ENCODE measurements at places on chromosomes 5 and 9.

DNA sequence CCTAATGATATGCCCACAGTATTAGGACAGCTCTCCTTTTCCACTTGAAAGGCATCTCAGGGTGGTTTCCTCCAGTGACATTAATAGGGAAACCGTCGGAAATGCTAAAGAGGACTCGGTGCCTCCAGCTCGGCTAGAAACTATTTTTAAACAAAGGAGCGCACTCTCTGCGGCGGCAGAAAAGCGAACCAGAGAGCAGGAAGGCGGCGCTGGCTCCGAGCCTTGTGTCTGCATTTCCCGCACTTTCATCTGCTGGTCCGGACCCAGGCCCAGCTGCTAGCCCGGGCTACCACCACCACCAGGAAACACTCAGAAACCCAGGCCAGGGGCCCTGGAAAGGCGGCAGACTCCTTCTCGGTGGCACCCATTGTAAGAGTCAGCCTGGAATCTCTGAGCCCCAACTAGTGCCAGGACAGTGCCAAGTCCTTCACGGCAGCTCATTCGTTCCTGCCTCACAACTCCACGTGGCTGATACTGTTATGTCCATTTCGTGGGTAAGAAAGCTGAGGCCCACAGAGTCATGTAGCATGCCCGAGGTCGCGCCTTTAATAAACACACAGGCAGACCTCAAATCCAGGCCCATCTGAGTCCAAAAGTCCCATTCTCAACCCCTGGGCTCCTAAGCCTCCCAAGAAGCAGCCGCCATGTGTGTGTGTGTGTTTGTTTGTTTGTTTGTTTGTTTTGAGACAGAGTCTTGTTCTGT, 73.9 kb downstream of the VAV2 start:
- DNase-seq = no peak

DNA sequence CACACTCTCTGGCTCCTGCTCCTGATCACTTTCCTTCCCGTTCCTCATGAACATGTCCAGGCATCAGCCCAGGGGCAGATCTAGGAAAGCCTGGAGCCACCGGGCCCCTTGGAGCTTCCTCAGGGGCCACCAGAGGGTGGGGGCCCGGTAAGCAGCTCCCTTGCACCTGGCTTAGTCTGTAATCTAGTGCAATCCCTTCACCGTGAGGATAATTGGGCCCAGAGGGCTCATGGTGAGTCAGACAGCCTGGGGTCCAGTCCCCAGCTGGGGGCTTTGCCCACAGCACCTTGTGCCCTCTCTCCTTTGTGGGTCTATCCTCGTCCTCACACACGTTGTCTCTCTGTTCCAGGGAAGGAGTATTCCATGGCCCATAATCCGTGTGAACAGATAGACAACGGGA, 10.4 kb upstream of the ALDH1B1 start:
- no peak for DNase-seq

- no peak for DNase-seq
These were observed 1.4 kb upstream of the CHSY3 start for GRCh38 chr5:129902816-129903215.

- no peak for DNase-seq
These were observed 53.0 kb upstream of the TRPC7 start for GRCh38 chr5:136418301-136418700.

DNA sequence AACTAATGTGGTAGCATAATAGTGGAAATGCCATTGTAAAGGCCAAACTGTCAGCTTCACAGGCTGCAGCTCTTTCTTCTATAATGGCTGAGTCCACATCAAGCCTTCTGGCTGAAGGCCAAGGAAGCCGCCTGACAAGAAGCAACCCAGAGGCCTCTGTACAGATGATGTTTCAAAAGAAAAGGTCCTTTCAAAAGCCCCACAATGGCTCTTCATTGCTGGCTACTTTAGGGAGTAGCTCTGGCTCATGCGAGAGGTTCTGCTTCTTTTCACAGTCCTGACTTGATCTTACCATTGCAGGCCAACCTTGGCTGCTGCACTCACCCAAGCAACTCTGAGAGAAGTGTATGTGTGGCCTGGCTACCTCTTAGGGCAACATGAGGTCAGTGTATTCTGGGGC, 54.5 kb upstream of the EQTN start:
- no peak for DNase-seq

- DNase-seq = peak; percentile 87
These were observed 19.0 kb downstream of the NEURL1B start for GRCh38 chr5:172659909-172660628.

GRCh38 chr5:1477341-1477740, 32.1 kb upstream of the SLC6A3 start:
- DNase-seq = peak; percentile 43

DNA sequence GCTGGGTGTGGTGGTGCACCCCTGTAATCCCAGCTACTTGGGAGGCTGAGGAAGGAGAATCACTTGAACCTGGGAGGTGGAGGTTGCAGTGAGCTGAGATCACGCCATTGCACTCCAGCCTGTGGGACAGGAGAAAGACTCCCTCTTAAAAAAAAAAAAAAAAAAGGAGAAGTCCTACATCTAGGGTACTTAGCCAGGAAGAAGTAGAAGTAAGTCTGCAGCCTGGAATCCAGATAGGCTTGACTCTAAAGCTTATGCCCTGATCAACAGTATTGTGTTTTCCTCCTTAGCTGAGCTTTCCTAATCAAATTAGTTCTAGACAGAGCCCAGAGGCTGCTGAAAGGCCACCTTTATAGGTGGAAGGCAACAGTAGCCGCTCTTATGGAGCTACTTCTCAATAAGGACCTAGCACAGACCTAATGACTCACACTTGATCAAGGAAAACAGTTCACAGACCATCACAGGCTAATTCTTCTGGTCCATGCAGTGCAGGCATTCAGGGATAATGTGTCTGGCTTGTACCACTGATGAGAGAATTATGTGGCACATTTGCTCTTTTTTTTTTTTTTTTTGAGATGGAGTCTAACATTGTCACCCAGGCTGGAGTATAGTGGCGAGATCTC, 105.5 kb upstream of the KLF4 start:
- no peak for DNase-seq

DNA sequence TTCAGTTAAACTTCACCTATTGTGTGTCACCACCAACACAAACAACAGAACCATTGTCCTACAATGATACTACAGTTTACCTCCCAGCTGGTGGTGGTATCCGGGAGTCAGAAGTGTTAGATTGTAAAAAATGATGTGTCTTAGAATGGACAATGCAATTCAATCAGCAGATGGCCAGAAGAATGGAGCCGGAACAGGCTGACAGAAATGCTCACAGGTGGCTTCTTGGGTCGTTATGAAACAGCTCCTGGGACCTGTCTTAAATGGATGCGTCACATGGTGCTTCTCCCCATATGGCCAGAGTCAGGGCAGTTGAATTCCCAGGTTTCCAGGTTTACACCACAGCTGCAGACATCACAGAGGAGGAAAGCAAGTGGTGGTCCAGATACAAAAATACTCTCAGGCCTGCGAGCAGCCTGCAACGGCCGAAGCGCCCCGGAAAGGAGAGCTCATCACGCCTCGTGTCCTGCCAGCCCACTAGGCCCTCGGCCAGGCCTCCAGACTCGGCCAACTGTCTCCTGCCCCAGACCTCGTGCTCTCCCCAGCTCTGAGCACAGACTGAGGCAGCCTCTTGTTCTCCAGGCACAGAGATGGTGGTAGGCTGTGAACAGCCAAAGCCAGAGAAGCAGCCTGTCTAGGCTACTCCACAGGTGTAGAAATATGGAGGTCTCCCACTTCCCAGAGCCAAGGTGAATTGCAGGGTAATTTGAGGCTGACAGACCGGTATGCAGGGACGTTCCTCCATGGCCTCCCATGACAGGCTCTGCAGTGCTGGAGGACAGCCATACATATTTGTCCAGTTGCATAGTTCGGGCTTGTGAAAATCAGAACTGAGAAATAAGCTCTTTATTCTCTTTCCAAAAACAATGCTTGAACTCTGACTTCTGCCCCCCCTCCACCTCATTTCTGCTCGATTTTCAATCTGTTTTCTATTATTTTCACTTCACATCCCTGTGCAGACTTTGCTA, 98.5 kb upstream of the SPATA31C2 start:
- peak; percentile 25 for DNase-seq

- no peak for DNase-seq
These were observed 19.1 kb downstream of the TGFBI start for GRCh38 chr5:136047858-136048257.

DNA sequence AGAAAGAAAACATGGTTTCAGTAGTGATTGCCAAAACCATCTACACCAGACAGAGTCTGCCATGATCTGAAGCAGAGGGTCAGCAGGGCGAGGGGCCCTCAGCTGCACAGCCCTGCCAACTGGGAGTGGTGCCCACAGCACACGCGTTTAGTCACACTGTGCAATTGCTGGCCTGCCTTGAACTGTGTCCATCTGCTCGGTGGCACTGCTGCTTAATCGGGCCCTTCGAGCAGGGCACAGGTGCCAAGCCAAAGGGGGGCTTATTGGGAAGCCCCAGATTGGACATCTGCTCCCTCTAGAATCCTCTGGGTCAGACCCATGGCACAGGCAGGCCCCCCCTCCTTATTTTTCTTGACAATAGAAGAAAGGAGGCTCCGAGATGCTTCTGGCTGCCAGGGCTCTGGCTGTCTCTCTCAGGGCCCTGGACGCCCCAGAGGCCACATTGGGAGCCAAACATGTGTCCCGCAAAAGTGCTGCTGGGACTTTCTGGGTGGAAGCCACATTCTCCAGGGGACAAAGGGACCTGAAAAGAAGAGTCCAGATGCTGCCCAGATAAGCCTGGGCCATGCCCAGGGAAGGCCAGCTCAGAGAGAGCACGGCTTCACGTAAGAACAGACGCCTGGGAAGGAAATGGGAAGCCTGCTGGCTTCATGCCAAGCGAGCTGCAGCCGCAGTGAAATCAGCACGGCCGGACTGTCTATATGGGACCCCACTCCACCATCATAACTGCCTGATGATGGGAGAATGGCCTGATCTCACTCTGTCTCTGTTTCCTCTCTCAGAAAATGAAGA, 349.2 kb downstream of the GADD45G start:
- no peak for DNase-seq

DNA sequence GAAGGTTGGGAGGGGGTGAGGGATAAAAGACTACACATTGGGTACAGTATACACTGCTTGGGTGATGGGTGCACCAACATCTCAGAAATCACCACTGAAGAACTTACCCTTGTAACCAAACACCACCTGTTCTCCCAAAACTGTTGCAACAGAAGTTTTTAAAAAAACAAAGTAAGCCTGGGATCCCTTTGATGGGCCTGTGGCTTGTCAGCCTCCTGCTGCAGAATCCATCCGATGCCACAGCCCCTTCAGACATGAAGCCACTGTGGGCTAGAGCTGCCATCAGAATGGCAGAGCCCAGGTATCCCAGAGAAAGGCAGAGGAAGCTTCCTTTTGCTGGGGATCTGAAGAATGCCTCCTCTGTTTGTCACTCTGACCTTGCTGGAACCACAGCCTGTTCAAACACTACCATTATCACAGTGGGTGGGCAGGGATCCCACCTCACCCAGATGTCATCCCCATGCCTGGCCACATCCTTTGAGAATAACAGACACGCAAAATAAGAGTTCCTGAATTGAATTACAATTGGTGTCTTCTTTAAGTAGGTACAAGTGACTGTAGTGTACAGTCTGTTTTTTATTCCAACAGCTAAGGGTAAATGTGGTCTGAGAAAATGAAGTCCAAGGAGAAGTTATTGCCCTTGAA, 78.1 kb upstream of the DIRAS2 start:
- DNase-seq = no peak

- DNase-seq = no peak
These were observed 108.2 kb upstream of the IFNE start for GRCh38 chr9:21590058-21590996.

GRCh38 chr9:135968601-135969000, 7.4 kb upstream of the UBAC1 start:
- DNase-seq = no peak

GRCh38 chr9:38443597-38443996, 19.3 kb upstream of the IGFBPL1 start:
- DNase-seq = peak; percentile 61

- no peak for DNase-seq
These were observed 335.4 kb downstream of the MAN2A1 start for GRCh38 chr5:110025160-110025559.

DNA sequence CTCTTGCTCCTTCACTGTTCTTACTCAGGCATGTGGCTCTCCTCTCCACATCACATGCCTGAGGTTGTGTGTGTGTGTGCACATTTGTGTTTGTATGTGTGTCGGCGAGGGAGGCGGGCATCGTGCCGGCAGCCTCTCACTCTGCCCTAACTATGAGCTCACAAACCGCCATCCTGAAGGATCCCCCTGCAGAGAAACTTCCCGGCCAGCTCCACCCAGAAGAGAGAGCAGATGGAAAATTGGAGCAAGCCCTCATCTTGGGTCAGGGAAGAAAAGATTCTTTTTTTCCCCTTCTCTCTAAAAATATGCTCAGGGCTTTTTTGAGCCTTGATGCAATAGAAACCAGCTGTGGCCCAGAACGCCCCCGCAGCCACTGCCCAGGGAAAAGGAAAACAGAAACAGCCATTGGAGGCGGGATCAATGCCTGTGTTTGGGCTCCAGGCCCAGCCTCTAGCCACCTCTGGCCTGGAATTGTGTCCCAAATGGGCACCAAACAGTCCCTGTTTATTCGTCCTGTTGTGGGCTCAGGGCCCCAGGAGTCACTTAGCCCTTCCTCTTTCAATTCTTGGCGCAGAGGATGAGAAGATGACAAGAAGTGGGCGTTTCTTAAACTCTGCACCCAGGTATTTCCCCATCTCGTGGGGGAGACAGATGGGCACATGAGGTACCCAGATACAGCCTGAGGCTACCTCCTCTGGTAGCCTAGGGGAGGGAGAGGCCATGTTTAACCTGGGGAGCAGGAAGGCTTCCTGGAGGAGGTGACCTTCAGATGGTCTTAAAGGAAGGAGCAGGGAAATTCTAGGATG, 151.5 kb downstream of the RGS3 start:
- DNase-seq = peak; percentile 67

DNA sequence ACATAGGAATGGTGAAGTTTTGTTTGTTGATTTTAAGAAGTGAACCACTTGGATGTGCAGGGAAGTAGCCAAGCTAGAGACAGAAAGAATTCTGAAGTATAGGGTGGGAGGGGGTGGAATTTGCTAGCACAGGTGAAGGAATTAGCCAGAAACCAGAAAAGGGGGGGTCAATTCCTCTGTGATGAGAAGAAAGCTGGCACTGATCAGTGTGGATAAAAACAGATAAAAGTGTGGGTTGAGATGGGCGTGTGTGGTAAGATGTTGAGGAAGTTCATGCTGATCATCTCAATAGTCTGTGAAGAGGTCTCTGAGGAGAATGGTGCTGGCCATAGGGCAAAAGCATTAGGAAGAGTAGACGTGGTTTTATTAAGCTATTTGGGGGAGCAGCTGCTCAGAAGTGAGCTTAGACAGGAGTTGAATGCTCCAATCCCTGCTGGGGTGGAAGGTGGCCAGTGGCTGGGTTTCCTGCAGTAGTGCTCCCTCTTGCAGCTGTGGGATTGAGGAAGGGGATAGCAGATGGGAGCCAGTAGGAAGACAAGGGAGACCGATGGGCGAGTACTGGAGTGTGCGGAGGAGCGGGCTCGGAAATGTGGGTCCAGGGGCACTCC, 88.7 kb upstream of the ELL2 start:
- no peak for DNase-seq

GRCh38 chr9:135990468-135991429, 29.6 kb upstream of the UBAC1 start:
- DNase-seq = peak; percentile 77

All from fibroblast of skin of right biceps (primary cell).